ENCODE measurements at places on chromosomes 1 and 21. TPM values are rescaled to one million over a fixed set of nuclear protein-coding genes. Genes with fewer than 3 reads are reported as not detected.

DNA sequence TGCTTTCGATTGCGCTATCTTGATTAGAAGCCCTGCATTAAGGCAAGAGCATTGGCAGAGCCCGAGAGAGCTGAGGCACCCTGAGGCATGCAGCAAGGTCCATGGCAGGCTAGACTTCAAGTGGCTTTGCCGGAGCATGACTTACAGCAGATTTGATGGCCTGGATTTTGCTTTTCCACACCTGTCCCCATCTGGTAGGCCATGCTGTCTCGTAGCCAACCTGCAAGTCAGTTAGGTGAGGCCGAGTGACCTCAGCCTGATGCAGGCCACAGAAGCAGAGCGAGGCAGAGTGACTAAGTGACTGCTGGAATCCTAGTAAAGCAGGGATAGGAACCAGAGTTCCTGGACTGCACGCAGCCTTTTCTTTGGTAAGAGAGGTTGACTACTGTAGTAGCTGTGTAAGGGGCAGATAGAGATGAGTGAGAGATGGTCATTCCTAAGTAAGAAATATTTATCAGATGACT, 148.9 kb downstream of the PBX1 start:
- no peak for DNase-seq

GRCh38 chr21:14383596-14384180, 742 bp upstream of the HSPA13 start:
- DNase-seq: peak; percentile 2

GRCh38 chr1:89254658-89255287, 17.9 kb downstream of the GBP5 start:
- no peak for DNase-seq

DNA sequence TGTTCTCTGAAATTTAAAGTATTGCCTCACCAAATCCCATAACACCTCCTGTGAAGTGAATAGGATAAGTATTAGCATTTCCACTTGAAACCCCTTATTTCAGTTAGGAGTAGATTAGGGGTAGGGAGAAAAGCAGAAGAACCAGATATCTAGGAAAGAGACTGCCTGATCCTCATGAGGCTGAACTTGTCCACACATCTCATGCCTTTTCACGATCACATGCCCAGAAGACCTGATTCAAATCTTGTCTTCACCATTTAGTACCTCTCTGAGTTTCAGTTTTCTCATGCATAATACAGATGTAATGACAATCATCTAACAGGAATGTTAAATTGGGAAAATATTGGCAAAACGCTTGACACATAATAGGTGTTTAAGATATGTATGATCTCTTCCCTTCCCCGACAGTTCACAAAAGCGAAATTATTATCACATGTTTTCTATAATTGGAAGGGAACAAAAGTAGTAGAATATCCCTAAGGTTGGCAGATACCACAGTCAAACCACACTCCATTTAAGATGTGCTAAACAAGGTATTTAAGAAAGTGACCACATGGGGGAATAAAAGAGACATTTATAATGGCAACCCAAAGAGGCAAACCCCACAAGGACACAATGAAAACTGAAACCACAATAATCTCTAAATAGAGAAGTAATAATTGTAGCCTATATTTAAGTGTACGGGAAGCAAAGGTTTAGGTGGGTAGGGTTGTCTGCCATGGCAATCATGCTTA, 25.2 kb downstream of the GFI1 start:
- DNase-seq: no peak

The PTAFR gene
- 1.1 TPM for polyA plus RNA-seq

DNA sequence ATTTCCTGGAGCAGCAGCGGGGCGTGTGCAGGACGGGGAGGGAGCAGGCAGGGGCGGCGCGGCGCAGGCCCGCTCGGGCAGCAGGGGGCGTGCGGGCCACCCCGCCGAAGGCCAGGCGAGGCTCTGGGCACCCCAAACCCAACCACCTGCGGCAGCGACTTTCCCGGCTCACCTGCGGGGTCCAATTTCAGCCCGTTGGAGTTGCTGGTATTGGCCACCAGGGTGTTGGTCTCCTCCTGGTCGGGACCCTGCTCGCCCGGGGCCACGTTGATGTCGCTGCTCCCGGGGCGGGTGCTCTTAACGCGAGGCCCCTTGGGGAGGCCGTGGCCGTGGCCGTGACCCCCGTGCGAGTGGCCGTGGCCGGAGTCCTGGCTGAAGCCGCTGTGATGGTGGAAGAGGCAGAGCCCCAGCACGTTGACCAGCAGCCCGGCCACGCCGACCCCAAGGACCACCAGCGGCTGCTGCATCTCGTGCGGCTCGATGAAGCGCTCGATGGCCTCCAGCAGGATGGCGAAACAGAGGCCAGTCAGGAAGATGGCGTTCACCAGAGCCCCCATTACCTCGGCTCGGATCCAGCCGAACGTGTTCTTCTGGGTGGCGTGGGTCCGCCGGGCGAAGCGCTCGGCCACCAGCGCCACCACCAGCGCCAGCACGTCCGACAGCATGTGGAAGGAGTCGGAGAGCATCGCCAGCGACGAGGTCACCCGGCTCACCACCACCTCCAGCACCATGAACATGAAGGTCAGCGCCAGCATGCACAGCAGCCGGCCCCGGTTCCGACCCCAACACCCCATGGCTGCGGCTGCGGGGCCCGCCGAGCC, 932 bp downstream of the SLC30A1 start:
- DNase-seq: peak; percentile 75

- DNase-seq: peak; percentile 70
These were observed 22.4 kb downstream of the CAPZB start for GRCh38 chr1:19462781-19463503.

DNA sequence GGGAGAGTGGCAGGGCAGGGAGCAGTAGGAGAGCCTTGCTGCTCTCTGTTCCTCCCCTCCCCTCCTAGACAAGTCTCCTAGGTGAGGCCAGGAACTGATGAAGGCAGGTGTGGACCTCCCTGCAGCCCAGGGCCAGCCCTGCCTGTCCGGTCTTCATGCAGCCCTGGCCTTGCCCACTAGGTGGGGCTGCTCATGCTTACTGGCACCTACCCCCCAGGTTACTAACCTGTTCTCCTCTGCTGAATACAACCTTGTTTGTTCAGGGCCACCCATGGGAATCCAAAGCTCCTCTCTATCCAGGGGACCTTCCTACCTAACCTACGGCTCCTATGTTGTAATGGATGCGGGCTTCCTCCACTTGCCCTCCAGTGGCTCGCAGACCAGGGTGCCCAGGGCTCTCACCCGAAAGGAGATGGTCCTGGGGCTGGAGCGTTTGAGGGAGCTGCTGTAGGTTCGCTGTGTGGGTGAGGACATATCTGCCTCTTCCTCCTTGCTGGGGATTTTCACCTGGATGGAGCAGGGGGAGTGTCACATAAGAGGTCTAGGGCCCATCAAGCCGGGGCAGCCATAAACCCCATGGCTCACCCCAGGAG, 7.9 kb upstream of the TNNT2 start:
- peak; percentile 76 for DNase-seq

DNA sequence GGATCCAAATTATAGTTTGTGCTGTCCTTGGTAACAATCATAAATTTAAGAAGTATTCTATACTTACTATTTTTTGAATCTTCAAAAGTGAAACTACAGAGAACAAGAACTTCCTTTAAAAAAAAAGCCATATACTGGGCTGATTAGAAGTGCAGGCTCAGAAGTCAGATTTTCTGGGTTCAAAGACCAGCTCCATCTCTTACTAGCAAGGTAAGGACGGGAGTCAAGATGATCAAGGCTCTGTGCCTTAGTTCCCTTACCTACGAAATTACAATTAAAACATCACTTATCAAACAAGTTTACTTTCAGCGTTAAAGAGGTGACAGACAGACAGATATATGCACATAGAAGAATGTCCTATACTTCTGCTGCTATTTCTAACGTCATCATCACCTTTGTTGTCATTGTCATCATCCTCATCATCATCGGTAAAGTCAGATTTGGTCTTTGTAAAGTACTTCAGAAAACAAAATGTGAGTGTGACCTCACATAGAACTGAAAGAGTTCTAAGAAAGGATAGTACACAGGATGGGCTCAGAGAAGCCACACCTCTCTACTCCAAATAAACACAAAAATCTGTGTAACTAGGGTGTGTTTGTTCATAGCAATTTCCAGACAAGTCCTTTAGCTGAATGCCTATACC, 178.7 kb downstream of the VAV3 start:
- DNase-seq: no peak

The FCRL1 gene
- polyA plus RNA-seq: 0.24 TPM

GRCh38 chr1:96703186-96703585, 18.4 kb upstream of the PTBP2 start:
- no peak for DNase-seq

DNA sequence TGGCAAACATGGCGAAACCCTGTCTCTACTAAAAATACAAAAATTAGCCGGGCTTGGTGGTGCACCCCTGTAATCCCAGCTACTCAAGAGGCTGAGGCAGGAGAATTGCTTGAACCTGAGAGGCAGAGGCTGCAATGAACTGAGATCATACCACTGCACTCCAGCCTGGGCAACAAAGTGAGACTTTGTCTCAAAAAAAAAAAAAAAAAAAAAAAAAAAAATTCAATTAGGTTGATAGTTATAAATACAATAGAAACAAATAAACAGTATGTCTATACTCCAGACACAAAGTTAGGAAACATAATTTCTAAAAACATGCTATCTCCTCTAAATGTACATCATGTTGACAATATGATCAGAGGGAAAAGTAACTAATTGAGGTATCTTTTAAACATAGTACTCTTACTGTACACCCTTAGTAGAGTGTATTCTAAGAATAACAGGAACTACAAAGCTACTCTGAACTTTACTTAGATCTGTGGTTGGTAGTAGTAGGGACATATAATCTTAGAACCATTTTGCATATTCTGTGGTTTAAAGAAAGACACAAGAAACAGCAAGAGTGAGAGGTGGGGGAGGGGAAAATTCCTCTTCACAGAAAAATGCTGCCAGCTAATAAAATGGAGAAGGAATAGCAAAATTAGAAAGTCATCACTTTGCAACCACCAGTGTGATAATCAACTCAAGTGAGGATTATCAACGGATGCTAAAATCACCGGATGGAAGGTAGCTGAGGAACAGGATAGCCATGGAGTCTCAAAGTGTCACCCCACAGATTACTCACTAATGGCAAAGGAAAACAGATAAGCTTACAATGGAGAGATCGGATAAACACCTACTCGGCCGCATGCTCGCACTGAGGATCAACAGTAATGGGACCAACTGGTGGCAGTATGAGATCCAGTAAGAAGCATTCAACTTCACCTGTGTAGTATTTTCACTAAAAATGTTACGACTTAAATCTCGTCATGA, 35.0 kb downstream of the MTOR start:
- DNase-seq: no peak

- DNase-seq: no peak
These were observed 29.2 kb downstream of the FMO1 start for GRCh38 chr1:171277534-171277933.

GRCh38 chr1:183417772-183418491, at the start of gene NMNAT2:
NMNAT2 (minus strand) TSS chr1:183418380; CDS start chr1:183418267, 113 bp downstream.
- peak; percentile 26 for DNase-seq

GRCh38 chr21:39341249-39341923, 7.5 kb downstream of the HMGN1 start:
- DNase-seq: no peak

The TNFAIP8L2 gene
- 16.2 TPM for polyA plus RNA-seq

DNA sequence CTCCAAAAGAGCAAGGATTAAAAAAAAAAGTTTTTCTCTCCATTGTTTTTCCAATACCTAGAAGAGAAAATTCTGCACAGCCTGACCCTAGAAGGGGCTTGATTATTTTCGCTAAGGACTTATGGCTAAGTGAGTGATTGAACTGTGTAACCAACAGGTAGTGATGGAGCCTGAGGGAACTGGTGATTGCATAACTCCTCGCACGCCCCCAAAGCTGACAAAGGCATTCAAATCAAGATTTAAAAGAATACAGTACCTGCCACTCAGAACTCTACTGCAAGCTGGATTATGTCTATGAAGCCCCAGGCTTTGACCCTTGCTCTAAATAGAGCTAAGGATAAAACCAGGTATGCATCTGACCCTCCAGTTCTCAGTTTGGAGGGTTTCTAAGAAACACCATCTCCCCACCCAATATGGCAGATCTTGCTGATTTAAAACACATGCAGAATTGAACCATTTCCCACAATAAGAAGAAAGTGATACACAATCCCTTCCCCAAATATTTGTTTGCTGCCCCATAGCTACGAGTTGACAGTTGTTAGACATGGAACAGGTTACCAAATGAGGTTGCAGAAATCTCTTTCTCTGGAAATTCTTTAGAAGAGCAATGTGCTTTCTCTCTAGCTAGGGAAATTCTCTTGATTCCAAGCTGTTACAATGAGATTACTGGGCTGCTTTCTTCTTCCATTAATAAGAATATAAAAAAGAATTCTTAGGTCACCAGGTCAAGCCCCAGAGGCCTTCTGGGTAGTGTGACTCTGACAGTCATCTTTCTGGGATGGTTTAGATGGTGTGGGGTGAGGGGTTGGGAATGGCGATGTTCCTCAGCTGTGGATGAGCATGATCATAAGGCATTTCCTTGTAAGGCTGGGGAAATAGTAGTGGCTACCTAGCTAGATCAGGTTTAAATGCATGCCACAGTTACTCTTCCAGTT, 35.1 kb downstream of the FGGY start:
- DNase-seq: no peak

- no peak for DNase-seq
These were observed 62.3 kb downstream of the DAB1 start for GRCh38 chr1:57361516-57361915.

DNA sequence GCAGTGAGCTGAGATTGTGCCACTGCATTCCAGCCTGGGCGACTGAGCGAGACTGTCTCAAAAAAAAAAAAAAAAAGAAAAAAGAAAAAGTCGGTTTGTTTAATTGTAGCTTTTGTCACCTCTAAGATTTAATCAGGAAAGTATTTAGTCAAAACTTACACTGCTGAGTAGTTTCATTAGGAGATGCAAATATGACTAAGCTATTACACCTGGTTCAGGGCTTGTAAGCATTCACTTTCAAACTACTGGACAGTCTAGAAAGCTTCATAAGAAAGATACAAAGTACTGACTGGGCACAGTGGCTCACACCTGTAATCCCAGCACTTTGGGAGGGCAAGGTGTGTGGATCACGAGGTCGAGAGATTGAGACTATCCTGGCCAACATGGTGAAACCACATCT, 75.9 kb upstream of the CACYBP start:
- DNase-seq: no peak

DNA sequence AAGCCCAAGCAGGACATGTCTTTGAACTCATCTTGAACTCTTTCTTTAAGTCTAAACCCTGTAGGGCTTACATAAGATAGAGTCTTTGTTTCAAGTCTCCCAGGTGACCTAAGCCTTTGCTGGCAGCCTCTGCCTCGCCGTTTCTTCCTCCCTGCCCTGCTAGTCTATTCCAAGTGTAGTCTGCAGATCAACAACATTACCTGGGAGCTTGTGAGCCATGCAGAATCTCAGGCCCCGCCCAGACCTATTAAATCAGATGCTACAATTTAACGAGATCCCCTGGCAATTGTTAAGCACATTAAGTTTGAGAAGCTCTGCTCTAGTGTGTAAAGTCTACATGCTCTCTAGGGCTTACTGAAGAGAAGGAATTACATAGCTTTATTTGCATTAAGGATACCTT, 271.6 kb downstream of the PBX1 start:
- DNase-seq: no peak

DNA sequence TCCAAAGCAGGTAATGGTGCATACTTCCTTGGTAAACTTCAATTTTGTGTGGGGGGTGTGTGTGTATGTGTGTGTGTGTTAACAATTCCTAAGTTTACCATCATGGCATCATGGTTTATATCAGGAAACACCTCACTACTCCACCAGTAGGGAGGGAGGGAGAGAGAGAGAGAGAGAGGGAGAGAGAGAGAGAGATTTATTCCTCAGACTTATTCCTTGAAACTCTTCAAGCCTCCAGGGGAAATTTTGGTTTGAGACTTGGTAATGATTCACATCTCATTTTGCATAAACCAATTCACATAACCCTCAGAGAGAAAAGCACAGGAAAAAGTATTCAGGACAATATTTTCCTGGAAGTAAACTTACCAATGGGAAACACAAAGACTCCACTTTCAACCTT, 115.0 kb downstream of the TTLL7 start:
- DNase-seq: no peak

Data from small intestine (tissue), 16 donors.